ENCODE measurements at places on chromosomes 7 and 10. TPM values are rescaled to one million over a fixed set of nuclear protein-coding genes. Genes with fewer than 3 reads are reported as not detected.

Gene TMEM196
- not detected for total RNA-seq

Gene MYL7
- not detected for total RNA-seq

Gene GPNMB
- total RNA-seq = 0.20 TPM

Gene SLC39A12
- not detected for total RNA-seq

Gene POP7
- 109 TPM for total RNA-seq

Gene SLC13A4
- total RNA-seq = 0.66 TPM

Gene ENTPD7
- total RNA-seq = 10.6 TPM

Gene GIMAP4
- total RNA-seq = 0.42 TPM

Gene TYW1B
- total RNA-seq = 9.8 TPM

Gene LRRC61
- 50.6 TPM for total RNA-seq

Gene FRMD4A
- total RNA-seq = 4.3 TPM

Gene ZNF365
- total RNA-seq = not detected

Gene NPVF
- not detected for total RNA-seq

Gene PLXNA4
- 0.04 TPM for total RNA-seq

Gene TFEC
- not detected for total RNA-seq

Gene COL28A1
- 0.13 TPM for total RNA-seq

Gene FAM13C
- total RNA-seq = not detected

Gene ZNF92
- 16.2 TPM for total RNA-seq

Gene HOXA1
- not detected for total RNA-seq

Gene BRAT1
- 49.6 TPM for total RNA-seq

Gene GIMAP6
- total RNA-seq = 0.38 TPM

Gene SAMD9
- 2.7 TPM for total RNA-seq

Gene CHCHD2
- 976 TPM for total RNA-seq

Gene CYCS
- 485 TPM for total RNA-seq

Gene CALY
- total RNA-seq = not detected

Gene DCLRE1C
- 13.0 TPM for total RNA-seq

Gene CRPPA
- total RNA-seq = 9.1 TPM

Gene TAF6
- total RNA-seq = 74.2 TPM

Gene NPM3
- total RNA-seq = 148 TPM

Gene PGAM2
- not detected for total RNA-seq

Gene EN2
- total RNA-seq = not detected

Gene PODXL
- total RNA-seq = 0.51 TPM

Gene ZNF12
- 21.1 TPM for total RNA-seq

Gene NACAD
- 0.02 TPM for total RNA-seq

Gene ARF5
- 169 TPM for total RNA-seq

Gene ENTPD1
- 0.35 TPM for total RNA-seq

Gene STAM
- 26.7 TPM for total RNA-seq

Gene NYAP1
- 0.82 TPM for total RNA-seq

Gene ZNF117
- total RNA-seq = 8.5 TPM

Gene SPDYE6
- not detected for total RNA-seq

Gene TMEM130
- not detected for total RNA-seq

Gene ATOH7
- total RNA-seq = not detected

Gene TMEM184A
- 0.31 TPM for total RNA-seq

Gene ADAM12
- not detected for total RNA-seq

Gene IFIT3
- 0.69 TPM for total RNA-seq

Gene SH2D4B
- 0.13 TPM for total RNA-seq

Gene CAMK2B
- not detected for total RNA-seq

Gene STMP1
- 56.8 TPM for total RNA-seq

Gene AKR1C1
- total RNA-seq = 75.9 TPM

Gene SPAG6
- 6.6 TPM for total RNA-seq

Gene GHRHR
- total RNA-seq = not detected

Gene A1CF
- total RNA-seq = 0.11 TPM

Gene LEP
- total RNA-seq = not detected

Gene SEPTIN14
- total RNA-seq = 0.04 TPM

Gene IL2RA
- total RNA-seq = 1.1 TPM
